ENCODE measurements at places on chromosomes 16 and 17.

DNA sequence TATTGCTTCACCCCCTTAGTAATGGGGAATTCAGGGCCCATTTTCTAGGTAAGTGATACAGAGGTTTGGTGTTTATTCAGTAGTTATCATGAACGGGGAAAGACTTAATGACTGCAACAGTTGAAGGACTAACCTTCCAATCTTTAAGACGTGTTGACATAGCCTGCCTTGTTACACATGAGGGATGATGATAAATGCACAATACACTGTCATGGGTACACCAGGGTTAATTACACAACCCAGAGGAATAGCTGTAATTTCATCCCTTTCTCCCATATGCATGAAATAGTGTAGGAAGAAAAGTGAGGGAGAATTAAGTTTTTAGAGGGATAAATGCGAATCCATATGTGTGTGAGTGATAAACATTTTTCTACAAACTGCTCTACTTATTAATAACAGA is 10.7 kb downstream of the MYH4 start:
- no peak for DNase-seq

DNA sequence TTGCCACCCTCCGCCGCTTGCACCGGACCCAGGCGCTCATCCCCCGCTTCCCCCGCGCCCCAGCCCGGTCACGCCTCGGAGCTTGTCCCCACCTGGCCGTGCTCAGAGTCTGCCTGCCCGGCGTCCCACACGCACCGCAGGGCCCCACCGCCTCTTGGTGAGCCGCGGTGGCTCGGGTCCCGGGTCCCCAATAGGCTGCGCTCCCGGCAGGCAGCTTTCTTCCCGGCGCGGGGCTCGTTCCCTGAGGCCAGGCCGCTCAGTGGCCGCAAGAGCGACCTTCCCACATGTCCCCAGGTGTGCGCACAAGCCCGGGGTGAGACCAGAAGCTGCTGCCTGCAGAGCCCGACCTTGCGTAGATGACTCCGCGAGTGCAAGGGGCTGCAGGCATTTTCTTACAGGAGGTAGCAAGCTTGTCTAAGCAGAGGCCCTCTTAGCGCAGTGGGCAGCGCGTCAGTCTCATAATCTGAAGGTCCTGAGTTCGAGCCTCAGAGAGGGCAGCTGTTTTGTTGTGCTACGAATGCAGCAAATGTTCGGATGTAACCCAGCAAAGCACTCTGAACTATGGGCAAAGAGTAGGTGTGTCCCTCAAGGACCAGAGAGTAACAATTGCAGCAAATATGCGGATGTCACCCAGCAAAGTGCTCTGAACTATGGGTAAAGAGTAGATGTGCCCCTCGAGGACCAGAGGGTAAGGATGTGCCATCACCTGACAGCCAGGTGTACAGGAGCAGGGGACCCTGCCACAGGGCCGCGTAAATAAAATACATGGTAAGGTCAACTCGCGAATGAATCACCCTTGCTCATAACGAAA is 15.6 kb downstream of the TLE7 start:
- DNase-seq = no peak

DNA sequence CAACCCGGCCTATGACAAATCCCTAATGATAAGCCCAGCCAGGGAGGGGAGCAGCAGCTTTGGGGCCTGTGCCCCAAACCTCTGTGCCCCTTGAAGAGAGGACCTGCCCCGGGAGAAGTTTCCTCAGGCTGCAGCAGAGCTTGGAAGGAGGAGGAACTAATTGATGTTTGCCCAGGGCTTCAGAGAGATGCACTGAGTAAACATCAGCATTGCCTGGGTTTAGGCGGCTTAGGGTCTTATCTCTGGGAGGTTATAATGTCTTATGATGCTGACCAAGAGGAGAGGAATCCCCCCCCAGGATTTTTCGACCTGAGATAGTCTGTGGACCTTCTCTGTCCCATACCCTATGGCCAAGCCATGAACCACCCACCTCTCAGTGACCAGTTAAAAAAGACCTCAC is 148.7 kb upstream of the SDK2 start:
- no peak for DNase-seq

- DNase-seq = peak; percentile 81
These were observed 7.3 kb upstream of the TSPOAP1 start for GRCh38 chr17:58335779-58336455.

DNA sequence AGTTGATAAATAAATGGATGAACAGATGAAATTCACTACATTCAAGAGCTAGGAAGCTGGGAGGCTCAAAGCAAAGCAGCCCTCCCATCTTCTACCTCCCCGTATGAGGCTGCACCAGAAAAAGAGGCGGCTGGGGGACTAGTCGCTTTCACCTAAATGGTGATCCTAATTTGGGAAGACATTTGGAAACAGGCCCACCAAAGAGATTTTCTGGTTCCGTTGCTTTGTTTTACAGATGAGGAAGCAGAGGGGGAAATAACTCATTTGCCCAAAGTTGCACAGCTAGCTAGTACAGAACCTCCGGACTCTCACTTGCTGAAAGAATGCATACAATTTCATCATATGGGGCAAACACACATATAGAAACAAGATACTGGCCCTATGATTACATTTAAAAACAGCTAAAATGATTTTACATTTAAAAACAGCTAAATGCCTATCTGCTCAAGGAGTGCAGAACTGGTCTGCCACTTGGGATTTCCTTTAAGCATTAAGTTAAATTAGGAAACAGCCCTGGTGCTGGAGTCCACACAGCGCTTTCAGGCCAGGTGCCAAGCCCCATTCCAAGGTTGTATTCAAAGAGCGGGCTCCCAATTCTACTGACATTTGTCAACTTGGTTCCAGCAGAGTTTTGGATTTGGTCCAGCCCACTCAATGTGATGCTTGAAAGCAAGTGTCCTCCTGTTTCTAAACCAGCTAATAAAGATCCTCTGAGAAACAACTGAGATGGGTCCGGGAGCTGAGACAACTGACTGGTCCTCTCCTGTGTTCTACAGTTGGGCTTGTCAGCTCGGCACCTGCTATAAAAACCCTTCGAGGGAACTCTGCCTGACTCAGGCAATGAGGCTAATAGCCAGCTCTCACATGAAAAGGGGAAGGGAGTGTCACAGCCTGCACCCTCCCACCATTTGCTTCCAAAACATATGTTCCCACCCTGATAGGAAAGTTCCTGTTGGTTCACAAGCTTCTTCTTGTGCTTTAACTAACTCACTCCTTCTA is 11.7 kb downstream of the ERN1 start:
- no peak for DNase-seq
